ENCODE measurements at places on chromosomes 13 and 19.
A peak's percentile ranks its signal among the peaks of the same experiment; 100 is the strongest.

DNA sequence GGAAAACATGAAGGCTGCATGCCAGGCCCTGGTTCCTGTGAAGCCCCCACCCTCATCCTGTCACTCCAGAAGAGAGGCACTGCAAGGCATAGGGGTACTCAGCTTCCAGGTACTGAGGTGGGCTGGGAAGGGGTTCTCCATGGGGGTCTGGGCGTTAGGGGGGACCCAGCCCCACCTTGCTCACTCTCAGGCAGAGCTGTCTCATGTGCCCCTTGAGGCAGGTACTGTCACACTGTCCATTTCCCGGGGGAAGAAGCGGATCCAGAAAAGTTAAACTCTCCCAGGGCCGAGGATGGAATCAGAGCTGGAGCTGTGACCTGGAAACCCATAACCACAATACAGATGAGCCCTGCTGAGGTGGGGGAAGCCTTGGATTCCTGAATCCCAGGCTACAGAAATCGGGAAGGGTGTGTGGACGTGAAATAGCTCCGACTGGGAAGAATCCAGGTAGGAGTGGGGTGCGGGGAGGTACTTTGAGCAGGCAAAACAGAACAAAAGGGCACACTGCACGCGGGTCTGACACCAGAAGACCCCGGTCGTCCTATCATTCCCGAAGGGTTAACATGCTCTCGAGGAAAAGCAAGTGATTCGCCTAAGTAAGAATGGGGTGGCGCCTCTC, 540 bp upstream of the USE1 start:
- no peak for DNase-seq

- no peak for DNase-seq
Measured at GRCh38 chr19:47247308-47247990, 8.9 kb upstream of the CCDC9 start.

- DNase-seq: peak; percentile 57
Measured at GRCh38 chr13:26971990-26972887, 199.4 kb downstream of the USP12 start.

- no peak for DNase-seq
Measured at GRCh38 chr19:3881272-3882040, 971 bp downstream of the ATCAY start.

DNA sequence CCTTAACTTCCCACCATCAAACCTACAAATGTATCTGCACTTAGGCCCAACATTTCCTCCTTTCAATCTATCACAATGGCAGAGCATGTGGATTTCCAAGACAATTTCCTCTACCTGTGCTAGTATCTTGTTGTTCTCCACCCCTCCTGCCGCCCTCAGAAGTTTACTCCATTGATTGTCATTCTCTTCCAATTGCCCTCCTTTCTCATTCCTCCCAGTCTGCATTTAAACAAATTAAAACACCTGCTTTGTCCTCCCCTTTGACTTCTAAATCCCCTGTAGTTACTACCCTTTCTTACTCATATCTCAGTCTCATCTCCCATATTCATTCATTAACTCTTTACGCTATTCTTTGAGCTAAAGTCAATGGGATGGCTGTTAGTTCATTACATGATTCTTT, 370.6 kb downstream of the DIAPH3 start:
- no peak for DNase-seq

- DNase-seq: no peak
Measured at GRCh38 chr13:106028911-106029310, 506.6 kb downstream of the EFNB2 start.

GRCh38 chr13:30157616-30157993, 149.7 kb downstream of the KATNAL1 start:
- DNase-seq: no peak

GRCh38 chr19:33512580-33513137, 8.9 kb downstream of the PEPD start:
- no peak for DNase-seq

GRCh38 chr19:47741544-47742140, 3.7 kb upstream of the NOP53 start:
- DNase-seq: no peak

- DNase-seq: no peak
Measured at GRCh38 chr19:53511933-53512374, 26.0 kb upstream of the ZNF331 start.

DNA sequence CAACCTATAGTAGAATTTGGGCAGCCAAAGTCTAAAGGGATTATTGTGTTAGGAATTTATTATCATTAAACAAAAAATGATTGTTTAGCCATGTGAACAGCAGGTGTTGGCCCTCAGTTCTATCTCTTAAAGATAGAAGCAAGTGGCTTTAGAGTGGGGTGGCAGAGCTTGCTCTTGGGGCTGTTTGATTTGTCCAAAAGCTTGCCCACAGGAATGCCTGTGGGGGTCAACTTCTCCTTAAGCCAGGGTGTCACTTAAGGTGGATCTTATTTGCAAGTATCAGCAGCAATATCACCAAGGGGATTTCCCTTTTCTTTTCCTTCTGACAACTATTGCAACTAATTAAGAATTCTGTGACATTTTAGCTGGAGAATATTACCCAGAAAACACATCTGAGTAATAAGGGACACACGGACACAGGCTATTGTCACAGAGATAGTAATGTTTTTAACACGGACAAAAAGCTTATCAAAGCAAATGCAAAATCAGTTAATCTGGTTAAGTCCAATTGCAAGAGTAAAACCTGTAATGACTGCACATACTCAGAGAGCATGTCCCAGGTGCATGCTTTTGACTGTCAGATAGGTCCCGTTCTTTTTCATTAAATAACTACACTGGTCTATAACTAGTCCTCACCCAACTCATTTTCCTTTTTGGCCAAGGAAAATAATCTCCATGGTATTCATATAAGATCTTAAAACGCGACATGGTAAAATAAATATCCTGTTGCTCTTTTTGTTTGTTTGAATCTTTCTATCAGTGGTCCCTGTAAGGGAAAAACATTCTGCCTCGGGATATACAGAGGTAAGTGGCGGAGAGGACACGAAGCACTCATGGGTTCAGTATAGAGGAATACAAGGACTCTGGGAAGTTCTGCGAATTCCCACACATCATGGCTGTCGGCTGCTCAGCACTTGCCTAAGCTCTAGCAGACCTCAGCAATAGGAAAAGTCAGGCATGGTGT, 172.1 kb upstream of the RFC3 start:
- no peak for DNase-seq

Data from NCI-H2107 (cell line).